H1 (cell line): ENCODE measurements at places on chromosomes 6 and 20.

- no peaks in the 10 kb centered on the region for H3K36me3 ChIP-seq
Measured at GRCh38 chr6:72580281-72580940, 41.5 kb upstream of the KCNQ5 start.

GRCh38 chr6:33427585-33428223, 7.8 kb downstream of the SYNGAP1 start:
- peaks cover 25% of the 10 kb centered on the region for H3K4me1 ChIP-seq
- H3K4me3 ChIP-seq = peak overlapping the region; percentile 47
- no peak for DNase-seq
- peak overlapping the region; percentile 4; the same call in 1 of the 2 replicates for H3K27ac ChIP-seq
- no peaks in the 10 kb centered on the region for H3K27me3 ChIP-seq

- H3K36me3 ChIP-seq = no peaks in the 10 kb centered on the region
- no peak overlapping the region for H3K4me3 ChIP-seq
- DNase-seq = no peak
- peaks cover 3% of the 10 kb centered on the region for H3K4me1 ChIP-seq
- H3K27me3 ChIP-seq = no peaks in the 10 kb centered on the region
Measured at GRCh38 chr20:46205349-46205748, 87.2 kb downstream of the CD40 start.

DNA sequence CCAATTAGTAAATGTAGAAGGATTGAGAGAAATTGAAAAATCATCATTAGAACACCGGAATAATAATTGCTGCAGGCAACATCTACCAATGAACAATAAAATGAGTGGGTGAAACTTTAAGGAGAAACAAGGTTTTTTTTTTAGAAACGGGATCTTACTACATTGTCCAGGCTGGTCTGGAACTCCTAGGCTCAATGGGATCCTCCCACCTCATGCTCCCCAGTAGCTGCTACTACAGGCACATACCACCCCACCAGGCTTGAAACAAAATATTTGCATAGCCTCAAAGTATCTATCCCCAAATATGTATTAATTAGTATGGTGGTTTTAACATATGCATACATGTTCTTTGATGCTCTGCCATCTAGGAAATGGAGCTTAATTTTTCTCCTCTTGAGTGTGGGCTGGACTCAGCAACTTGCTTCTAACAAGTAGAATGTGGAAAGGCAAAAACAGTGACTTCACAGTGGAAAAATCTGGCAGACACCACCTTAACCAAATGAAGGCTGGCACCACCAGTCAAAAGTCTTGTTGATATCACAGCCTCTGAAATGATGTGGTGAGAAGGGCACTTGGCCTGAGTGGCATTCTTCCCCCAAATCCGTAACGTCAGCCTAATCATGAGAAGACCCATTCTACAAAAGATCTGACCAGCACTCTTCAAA, 12.1 kb downstream of the NRSN2 start:
- H3K27ac ChIP-seq = no peak overlapping the region
- no peak for DNase-seq
- H3K36me3 ChIP-seq = no peaks in the 10 kb centered on the region
- no peaks in the 10 kb centered on the region for H3K27me3 ChIP-seq
- no peaks in the 10 kb centered on the region for H3K4me1 ChIP-seq
- H3K4me3 ChIP-seq = no peak overlapping the region

DNA sequence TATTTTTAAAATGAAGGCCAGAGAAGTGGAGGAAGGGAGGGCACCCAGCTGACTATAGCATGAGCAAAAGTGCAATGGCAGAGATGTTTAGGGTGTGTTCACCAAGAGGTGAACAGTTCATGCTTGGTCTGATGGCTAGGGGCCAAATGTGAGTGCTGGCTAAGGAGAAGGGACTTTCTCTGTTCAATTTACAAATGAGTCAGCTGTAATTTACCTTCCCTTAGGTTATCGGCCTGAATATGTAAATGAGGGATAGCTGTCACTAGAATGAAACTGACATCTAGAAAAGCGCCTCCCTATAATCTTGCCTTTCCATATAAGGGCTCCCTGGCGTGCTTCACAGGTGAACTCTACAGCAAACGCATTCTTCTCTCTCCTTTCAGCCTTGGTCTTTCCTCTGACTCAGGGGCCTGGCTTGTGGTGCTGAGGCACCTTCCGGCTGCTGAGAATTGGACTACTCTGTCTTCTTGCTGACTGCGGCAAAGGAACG, 114.7 kb upstream of the BACH2 start:
- no peaks in the 10 kb centered on the region for H3K36me3 ChIP-seq
- H3K4me3 ChIP-seq = no peak overlapping the region
- no peaks in the 10 kb centered on the region; the same call in 1 of the 2 replicates for H3K4me1 ChIP-seq
- H3K27ac ChIP-seq = no peak overlapping the region
- DNase-seq = no peak

GRCh38 chr6:153960281-153960680, 78.8 kb upstream of the OPRM1 start:
- H3K27ac ChIP-seq = no peak overlapping the region
- no peaks in the 10 kb centered on the region for H3K4me1 ChIP-seq
- no peak overlapping the region for H3K4me3 ChIP-seq
- H3K36me3 ChIP-seq = no peaks in the 10 kb centered on the region

DNA sequence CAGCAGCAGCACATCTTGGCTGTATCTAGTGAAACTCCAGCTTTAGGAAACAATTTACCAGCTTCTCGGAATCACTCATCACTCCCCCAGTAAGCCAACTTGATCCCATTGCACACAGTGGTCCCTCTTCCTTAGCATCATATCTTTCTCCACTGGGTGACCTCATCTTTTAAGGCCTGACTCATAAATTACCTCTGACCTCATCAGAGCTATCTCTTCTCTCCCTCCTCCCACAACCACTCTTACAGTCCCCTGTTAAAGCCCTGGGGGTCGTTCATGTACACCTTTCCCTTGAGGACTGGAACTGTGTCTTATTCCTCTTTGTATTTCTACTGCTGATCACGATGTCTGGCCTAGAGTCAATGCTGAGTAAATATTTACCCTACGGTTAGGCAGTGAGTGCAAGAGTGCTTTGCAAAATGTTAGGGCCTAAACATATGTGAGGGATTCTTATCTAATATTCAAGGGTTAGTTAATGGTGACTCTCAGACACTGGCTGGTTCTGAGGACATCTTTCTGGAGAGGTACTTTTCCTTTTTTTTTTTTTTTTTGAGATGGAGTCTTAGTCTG, 187.2 kb downstream of the LRFN2 start:
- no peak overlapping the region for H3K27ac ChIP-seq
- no peak overlapping the region for H3K4me3 ChIP-seq
- H3K36me3 ChIP-seq = no peaks in the 10 kb centered on the region
- no peak for DNase-seq
- no peaks in the 10 kb centered on the region for H3K27me3 ChIP-seq

DNA sequence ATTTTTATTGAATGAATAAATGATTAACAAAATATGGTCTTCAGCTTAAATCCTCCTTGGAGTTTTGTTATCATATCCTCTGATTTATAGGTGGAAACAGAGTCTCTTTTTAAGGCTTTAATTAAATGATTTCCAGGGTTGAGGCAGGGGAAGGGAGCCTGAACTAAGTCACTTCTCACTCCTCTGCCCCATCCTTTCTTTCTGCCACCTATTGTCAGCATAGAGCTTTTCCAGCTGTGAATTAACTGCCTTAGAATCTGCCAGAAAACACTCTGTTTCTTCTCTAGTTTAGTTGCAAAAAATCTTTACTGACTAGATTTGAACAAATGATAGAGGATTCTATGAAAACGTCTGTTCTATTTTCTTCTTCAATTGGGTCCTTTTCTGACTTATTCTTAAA, 9.8 kb downstream of the OGFRL1 start:
- peaks cover 10% of the 10 kb centered on the region for H3K36me3 ChIP-seq
- H3K4me1 ChIP-seq = peaks cover 4% of the 10 kb centered on the region; the same call in 1 of the 2 replicates
- H3K27me3 ChIP-seq = no peaks in the 10 kb centered on the region

- H3K36me3 ChIP-seq = no peaks in the 10 kb centered on the region
- no peak overlapping the region for H3K4me3 ChIP-seq
- peaks cover under 1% of the 10 kb centered on the region for H3K4me1 ChIP-seq
Measured at GRCh38 chr6:56096541-56096940, 150.8 kb downstream of the COL21A1 start.

DNA sequence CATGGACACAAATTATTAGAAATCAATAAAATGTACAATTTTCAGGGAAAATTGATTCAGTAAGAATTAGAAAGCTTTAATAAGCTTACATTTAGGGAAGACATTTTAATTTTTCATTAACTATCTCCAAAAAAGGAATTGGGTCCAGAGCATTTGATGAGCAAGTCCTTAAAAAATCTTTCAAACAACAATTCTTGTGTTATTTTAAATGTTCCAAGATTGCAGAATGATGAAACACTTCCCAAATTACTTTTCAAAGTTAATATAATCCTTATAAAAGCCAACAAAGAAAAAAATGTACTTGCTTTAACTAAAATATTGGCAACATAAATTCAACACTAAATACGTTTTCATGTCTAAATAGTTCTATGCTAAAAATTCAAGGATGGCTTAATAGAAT, 102.0 kb downstream of the ADAT2 start:
- DNase-seq = no peak
- H3K4me3 ChIP-seq = no peak overlapping the region
- H3K4me1 ChIP-seq = no peaks in the 10 kb centered on the region
- H3K36me3 ChIP-seq = no peaks in the 10 kb centered on the region
- no peak overlapping the region for H3K27ac ChIP-seq

DNA sequence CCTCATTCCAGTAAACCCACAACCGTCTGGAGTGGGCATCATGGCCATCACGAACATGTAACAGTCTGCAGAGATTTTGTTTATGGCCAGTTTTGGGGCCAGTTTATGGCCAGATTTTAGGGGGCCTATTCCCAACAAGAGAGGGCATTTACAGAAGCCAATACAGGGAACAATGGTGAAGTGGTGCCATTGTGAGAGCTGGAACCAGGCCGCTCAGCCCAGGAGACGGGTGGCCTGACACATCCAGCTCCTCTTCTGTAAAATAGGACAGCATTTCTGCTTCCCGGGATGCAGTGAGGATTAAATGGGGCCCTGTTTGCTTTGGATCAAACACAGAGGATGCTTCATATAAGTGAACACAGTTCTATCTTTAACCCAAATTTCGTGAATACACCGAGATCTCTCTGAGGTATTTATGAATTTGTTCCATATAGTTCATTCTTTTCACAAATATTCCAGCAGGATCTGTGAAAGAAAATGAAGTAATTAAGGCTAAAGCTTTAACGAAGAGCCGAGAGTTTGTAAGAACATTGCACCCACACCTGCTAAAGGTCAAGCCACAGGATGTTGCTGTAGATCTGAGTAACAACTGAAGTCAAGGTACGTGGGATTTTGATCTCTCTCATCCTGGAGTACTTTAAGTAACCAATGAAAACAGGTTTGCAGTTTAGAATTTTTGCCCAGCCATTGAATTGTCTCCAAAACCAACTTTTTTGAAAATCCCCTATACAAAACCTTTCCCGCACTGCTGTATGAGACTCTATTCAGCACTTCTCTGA, 14.5 kb upstream of the SIRPG start:
- no peaks in the 10 kb centered on the region for H3K27me3 ChIP-seq
- H3K4me3 ChIP-seq = no peak overlapping the region
- H3K36me3 ChIP-seq = no peaks in the 10 kb centered on the region
- no peaks in the 10 kb centered on the region for H3K4me1 ChIP-seq

DNA sequence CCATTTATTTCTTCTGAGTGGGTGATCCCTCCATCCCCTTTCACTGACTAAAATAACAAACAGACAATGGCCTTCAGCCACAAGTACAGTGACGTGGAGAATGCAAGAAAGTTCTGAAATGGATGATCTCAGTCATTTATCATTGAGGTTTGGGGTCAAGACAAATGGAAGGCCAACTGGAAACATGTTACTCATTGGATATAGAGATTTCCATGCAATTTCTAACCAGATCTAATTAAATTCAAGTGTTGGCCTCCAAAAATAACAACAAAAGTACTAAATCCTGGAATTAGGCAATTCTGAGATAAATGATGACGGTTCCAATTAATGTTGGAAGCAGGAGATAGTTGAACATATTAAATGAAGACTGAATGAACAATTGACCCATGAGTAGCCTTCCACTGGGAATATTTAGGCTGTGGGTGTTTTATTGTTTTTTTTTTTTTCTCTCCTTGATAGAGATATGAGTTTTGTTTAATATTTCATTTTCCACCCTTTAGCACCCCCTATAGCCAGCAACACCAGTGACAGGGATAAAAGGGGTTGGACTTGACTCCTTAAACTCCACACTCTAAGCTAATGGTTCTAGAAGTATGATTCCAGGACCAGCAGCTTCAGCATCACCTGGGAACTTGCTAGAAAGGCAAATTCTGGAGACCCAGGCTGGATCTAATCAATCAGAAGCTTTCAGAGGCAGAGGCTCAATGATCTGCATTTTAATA, 112.8 kb downstream of the BCAS1 start:
- H3K36me3 ChIP-seq = no peaks in the 10 kb centered on the region
- no peaks in the 10 kb centered on the region for H3K4me1 ChIP-seq
- no peak overlapping the region for H3K27ac ChIP-seq
- no peak for DNase-seq

GRCh38 chr6:113671421-113671820, 185.7 kb upstream of the MARCKS start:
- H3K27ac ChIP-seq = no peak overlapping the region
- no peaks in the 10 kb centered on the region for H3K36me3 ChIP-seq
- H3K4me3 ChIP-seq = no peak overlapping the region
- DNase-seq = no peak

DNA sequence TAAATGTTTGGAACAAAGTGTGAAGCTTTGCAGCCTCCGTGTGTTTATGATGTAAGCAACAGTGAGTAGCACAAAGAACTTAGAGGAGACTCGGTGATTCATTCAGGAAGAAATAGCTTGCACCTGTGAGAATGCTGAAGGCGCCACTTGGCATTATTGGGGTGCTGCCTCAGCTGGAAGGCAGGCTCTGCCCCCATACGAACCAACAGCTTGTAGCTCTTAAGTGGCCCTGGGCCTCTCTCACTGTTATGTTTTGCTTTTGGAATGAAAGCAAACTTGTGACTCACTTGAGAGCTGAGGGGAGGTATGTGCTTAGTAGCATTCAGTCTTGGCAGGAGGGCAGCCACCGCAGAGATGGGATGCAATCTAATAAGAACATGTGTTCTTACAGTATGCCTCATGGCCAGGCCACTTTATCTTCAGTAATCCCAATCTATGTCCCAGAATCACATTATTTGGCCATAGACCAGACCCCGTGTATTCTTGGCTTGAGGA, 310.7 kb downstream of the EYA4 start:
- no peaks in the 10 kb centered on the region for H3K27me3 ChIP-seq
- no peak for DNase-seq
- H3K36me3 ChIP-seq = no peaks in the 10 kb centered on the region
- H3K4me1 ChIP-seq = peaks cover 16% of the 10 kb centered on the region
- no peak overlapping the region for H3K27ac ChIP-seq

GRCh38 chr6:71091956-71092355, 135.1 kb upstream of the B3GAT2 start:
- no peak overlapping the region for H3K27ac ChIP-seq
- no peak for DNase-seq
- H3K4me3 ChIP-seq = no peak overlapping the region
